ENCODE measurements at places on chromosomes 5 and 9.

GRCh38 chr5:28779161-28779754, 1740.9 kb upstream of the CDH9 start:
- no peak for DNase-seq

DNA sequence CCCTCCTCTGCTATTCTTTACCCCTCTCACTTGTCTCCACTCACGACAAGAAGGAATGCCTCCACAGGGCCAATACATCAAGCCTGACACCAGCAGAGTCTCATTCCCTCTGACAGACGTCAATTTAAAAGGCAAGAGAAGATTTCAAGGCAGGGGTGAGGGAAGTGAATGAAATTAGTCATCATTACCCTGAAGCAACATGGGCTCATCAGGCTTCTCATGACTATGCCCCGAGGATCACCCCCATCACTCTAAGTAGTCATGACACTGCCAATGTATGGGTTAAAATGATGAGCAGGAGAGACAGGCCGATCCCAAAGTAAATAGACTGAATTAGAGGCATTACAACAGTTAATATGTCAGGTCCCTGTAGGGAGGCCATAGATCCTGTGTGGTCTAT, 504.4 kb downstream of the TLE4 start:
- no peak for DNase-seq

DNA sequence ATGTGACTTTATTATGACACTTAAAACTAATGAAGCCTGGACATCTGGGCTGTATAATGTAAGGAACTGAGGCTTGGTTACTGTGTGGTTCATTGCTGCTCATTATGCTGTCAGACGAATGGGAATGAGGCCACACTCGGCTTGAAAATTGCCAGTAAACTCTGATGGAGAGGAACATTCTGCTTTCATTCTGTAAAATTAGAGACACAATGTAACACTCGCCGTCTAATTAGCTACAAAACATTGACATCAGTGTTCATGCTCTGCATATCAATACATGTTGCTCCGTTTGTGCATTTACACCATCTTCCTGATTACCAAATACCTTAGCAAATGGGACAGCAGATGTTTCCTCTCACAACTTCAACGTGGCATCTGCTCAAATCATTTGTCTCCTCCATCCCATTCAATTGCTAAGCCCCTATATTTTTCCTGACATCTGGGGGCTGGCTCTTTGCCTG, 133.0 kb downstream of the SLC28A3 start:
- peak; percentile 16 for DNase-seq

- DNase-seq: no peak
Measured at GRCh38 chr5:135826994-135827671, 7.3 kb upstream of the SLC25A48 start.

GRCh38 chr9:12554636-12555035, 138.5 kb upstream of the TYRP1 start:
- DNase-seq: no peak

GRCh38 chr5:77231471-77232138, 21.1 kb downstream of the PDE8B start:
- no peak for DNase-seq

DNA sequence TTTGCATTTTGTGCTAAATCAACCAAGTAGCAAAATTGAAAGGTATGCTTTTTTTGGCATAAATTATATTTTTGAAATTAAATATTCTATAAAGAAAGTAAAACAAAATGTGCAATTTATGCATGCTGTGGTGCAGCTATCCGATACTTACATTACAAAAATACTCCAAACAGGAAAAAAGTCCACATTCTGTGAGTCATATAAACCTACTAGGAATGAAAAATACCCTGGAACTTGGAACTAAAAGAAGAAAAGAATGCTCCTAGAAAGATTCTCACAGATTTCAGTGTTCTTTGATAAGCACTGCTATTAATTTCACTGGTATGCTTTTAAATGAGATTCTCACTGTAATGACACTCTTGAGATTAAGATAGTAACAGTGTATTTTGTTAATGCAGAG, 92.6 kb downstream of the OSMR start:
- DNase-seq: no peak

DNA sequence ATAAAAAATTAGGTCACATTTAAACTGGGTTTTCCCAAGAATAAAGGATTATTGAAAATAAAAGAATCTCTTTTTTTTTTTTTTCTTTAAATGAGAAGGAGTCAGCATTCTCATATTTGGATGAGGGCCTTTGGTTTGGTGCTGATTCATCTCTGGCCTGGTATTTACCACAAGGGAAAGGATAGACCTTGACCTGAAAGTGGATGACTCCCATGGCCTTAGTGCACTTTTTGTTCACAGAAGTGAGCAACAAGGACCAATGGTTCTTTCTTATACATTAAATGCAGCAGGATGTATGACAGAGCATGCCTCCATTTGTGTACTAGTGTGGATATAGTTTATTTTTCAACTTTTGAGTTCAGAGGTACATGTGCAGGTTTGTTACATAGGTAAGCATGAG, 6.9 kb downstream of the YTHDC2 start:
- DNase-seq: no peak

GRCh38 chr5:59034498-59035186, 451.8 kb downstream of the RAB3C start:
- DNase-seq: peak; percentile 68

- DNase-seq: no peak
Measured at GRCh38 chr5:87900419-87900818, 368.2 kb downstream of the TMEM161B start.

DNA sequence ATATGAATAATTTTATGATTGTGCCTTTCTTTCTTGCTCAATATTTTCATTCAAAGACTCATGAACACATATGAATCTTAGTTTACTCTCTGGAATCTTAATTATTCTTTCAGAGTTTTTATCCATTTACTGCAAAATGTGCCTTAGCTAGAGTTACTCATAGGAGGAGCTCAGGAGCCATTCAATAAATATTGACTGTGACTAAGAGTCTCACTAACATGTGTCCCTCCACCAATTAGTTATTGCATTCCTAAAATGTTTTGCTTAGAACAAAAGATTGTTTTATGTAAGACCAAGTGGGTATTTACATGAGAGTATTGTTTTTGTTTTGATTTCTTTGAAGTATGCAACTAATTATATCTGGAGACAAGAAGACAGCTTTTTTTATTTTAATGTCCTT, 218.4 kb upstream of the MAST4 start:
- DNase-seq: no peak

- DNase-seq: no peak
Measured at GRCh38 chr9:121881920-121882500, 211.1 kb downstream of the TTLL11 start.

DNA sequence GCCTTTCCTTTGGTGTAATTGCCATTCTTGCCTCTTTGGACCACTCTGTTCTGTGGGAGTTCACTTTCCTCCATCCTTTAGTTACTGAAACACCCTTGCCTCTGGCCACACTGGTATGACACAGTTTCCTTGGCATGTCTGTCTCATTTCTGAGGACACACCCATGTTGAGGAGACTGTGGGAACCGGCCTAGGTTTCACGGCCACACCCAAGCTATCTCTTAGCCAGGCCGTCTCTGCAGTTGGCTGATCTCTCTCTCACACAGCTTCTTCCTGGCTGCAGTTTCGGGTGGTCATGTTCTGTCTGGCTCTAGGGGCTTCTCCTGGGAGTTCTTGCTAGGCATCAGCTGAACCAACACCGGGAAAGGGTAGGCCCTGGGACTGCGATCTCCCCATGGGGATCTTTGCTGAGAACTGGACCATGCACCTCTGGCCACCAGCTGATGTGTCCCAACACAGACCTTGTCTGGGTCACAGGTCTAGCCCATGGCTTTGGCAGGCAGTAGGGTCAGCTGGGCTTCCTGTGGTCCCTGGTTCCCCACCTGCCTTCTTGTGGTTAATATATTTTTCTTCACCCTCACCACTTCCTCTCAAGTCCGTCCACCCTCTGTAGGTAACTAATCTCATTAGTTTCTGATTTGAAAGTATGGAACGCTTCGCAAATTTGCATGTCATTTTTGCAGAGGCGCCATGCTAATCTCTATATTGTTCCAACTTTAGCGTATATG, 24.9 kb downstream of the ARHGEF37 start:
- DNase-seq: peak; percentile 44

- DNase-seq: no peak
Measured at GRCh38 chr5:139395844-139396640, 1.1 kb upstream of the PROB1 start.

DNA sequence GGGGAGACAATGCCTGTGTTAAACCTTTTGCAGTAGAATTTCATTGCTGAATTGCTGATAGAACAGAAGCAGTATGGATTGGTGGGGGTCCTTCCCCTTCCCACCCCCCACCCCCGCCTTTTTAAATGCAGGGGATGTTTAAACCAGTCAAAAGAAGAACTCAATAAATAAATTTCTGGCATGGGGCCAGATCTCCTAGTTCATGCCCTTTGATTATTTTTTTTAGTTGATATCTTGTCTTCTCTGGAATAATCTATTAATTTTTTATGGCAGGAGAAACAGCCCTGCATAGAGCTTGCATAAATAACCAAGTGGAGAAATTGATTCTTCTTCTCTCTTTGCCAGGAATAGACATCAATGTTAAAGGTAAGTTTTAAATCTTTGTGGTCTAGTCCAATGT, 72.8 kb downstream of the SLF1 start:
- DNase-seq: no peak

DNA sequence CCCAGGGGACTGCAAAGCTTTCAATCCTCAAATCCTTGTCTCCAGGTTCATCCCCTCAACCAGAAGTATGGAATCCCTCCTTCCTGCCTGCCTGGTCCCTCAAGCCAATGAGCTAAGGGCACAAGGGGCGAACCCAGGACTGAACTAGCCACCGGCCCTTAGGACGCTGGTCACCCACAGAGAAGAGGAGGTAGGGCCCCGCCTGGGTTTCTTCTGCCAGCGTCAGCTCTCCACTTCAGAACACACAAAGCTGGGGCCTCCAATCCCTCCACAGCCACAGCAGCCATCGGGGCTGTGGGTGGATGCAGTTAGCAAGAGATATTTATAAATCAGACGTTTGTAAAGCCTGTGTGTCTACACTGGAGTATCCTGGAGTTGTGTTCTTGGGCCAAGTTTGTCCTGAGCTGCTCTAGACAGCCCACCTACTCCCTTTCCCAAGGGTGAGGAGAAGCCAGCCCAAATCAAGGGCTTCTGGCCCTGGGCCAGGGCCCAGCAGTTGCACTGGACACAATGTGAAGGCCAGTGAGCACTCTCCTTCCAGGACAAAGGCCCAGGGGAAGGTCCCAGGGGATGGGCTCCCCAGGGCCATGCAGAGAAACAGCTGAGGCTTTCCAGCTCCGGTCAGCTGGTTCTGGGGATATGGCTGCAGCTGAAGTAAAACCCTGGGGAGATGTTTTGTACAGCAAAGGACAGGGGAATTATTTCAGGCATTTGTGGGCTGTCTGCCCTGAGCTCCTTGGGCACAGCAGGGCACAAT, 18.9 kb downstream of the AMBP start:
- peak; percentile 29 for DNase-seq

DNA sequence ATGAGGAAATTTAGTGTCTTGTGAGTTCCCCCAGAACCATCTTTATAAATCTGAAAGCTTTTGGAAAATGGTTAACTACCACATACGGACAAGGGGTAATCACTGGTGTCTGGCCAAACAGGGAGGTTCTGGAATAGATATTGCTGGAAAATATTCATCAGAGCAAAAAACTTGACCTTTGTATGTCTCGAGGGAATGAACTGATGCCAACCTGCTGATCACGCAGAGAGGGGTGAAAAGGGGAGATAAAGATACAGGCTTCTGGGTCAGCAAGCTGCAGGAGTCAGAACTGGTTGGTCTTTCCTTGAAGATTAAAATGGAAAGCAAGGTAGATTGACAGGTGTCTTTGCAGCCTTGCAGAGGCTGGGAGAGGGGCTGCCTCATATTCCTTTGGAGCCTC, 35.5 kb downstream of the PSAT1 start:
- no peak for DNase-seq

GRCh38 chr9:131669269-131670157, 70.4 kb downstream of the RAPGEF1 start:
- no peak for DNase-seq

DNA sequence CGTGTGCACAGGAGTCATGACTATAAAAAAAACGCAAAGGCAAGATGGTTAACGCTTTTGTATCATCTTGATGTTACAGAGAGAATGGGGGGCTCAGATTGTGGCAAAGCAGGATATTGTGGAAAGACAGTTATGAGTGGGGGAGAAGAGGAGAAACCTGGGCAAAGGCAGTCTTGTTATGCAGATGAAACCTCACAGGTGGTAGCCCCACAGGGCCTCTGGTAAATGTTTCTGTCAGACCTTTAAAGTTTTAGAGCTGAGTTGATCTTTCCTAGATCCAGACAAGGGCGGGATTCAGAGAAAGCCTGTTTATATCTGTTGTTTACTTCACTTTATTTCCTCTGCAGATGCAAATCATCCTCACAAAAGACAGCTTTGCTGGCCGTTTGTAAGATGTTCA, 55.2 kb downstream of the C9orf85 start:
- no peak for DNase-seq

DNA sequence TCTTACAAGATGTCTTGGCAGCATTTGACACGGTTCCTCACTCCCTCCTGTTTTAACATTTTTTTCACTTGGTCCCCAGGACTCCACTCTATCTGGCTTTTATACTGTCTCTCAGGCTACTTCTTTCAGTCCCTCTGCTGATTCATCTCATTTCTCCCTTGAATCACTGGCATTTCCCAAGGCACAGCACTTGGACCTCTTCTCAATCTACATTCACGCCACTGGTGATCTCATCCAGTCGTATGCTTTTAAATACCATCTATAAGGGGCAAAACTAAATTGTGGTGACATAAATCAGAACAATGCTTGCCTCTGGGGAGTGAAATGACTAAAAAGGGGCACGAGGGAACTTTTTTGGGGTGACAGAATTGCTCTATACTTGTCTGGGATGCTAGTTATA, 47.1 kb downstream of the MAPKAP1 start:
- peak; percentile 64 for DNase-seq

- DNase-seq: no peak
Measured at GRCh38 chr9:2478421-2478820, 143.2 kb upstream of the VLDLR start.

DNA sequence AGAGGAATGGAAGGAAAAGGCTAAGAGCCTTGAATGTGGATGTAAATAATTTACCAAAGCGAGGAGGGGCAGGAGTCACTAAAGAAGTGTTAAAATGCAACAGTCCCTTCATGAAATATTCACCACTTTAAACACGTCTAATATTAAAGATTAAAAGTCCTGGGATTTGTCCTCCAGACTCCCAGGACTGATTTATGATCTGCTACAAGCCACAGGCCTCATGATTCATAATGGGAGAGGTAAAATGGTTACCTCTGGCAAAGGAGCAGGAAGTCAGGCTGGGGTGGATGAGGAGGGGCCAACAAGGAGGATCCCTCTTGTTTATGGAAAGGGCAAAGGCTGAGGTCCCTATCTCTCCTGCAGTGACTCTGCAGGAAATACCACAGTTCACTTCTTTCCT, 292.4 kb downstream of the TRIM32 start:
- no peak for DNase-seq

DNA sequence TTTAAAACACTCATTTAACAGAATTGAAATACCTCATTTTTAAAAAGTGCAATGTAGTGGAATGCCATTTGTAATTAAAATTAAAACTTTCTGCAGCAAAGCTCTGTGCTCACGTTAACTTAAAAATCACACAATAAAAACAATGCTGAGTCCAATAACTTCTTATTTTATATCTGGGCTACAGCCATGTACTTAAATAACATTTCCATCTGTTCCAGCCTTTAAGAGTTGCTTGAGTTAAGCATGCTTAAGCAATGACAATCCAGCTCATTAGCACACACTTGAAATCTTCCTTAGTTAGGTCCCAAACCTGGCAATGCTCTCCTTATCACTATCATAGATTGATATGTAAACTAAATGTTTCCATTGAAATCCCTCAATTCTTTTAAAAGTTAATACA, 132.3 kb upstream of the CDH12 start:
- DNase-seq: no peak

GRCh38 chr5:50922942-50923767, 256.7 kb downstream of the PARP8 start:
- DNase-seq: no peak

Data from fibroblast of gingiva (primary cell).